ENCODE measurements at places on chromosomes 3 and 15. TPM values are rescaled to one million over a fixed set of nuclear protein-coding genes. Genes with fewer than 3 reads are reported as not detected.

The GCSAM gene
- total RNA-seq = not detected

DNA sequence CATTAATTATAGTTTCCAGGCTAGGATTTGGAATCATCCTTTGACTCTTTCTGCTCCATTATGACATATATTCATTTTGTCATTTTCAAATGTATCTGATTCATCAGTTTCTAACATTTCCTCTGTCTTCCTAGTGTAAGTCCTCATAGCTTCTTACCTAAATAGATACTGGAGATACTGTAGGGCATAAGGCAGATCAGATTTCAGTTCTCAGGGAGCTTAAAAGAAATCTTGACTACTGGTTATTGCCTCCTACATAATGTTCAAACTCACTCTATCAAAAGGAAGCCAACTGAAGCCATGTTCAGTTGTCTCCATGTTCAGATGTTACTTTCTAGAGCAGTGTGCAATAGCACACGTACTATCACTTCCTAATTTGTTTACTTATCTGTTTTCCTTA is 29.6 kb upstream of the CTDSPL2 start:
- H3K27me3 ChIP-seq = no peaks in the 10 kb centered on the region
- H3K4me3 ChIP-seq = no peak overlapping the region
- H3K36me3 ChIP-seq = no peaks in the 10 kb centered on the region
- H3K27ac ChIP-seq = no peak overlapping the region
- DNase-seq = no peak
- no peaks in the 10 kb centered on the region for H3K4me1 ChIP-seq

DNA sequence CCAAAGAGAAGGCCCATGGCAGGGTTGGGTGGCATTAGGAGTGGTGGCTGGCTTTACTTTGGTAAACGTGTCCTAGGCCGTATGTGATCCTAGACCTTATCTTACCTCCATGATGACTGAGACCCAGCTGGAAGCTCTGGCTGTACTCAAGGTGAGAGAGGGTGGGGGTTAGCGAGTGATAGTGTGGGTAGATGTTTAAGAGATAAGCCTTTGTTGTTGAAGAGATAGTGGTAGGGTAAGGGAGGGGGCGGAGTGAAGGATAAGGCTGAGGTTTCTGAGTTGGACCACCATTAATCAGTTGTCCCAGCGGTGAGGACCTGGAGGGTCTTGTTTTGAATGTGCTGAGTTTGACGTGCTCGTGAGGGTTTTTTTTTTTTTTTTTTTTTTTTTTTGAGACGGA is 61.5 kb upstream of the ULK4 start:
- H3K27ac ChIP-seq = peak overlapping the region; percentile 92
- DNase-seq = no peak
- H3K27me3 ChIP-seq = no peaks in the 10 kb centered on the region

The TTC21A gene
- total RNA-seq = 1.3 TPM

The BOC gene
- total RNA-seq = 4.4 TPM

DNA sequence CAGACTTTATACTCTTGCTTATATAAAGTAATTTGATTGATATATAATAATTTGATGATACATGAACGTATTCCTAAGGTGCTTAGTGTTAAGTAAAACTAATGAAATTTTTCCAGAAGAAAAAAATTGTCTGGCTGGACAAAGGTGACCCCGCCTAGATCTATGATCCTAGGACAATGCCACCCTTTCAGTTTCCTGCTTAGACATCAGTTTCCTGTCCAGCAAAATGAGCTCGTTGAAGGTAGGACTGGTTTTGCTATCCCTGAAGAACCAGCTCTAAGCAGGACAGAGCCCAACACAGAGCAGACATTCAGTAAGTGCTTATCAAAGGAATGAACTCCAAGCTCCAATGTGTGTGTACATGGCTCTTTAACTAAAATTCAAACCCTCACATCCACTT is 80.8 kb upstream of the SNTN start:
- H3K4me3 ChIP-seq = no peak overlapping the region
- H3K36me3 ChIP-seq = no peaks in the 10 kb centered on the region
- H3K4me1 ChIP-seq = no peaks in the 10 kb centered on the region
- no peaks in the 10 kb centered on the region for H3K27me3 ChIP-seq
- no peak for DNase-seq

The PPP1R14D gene
- total RNA-seq = not detected

The MINAR1 gene
- not detected for total RNA-seq

The HYKK gene
- 8.7 TPM for total RNA-seq

DNA sequence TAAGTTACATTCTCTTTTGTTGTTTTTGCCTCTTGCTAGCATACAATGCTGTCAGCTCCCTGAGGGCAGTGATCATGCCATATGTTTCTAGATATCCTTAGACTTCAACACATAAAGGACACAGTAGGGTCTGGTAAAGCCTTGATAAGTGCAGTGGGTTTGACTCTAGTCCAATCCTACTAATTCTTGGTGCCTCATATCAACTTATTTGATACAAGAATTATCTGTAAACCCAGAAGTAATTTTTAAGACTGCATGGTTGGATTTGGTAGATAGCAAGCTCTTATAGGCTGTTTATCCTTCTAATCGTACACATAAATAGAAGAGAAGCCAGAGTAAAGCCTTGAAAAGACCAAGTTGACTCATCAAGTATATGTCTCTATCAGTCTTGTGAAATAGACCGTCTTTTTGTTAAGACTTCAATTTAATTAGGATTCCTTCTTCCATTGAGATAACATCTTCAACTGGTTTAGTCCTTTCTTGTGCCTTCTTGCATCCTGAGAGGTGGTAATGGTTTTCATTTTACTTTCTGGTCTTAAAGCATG is 265.6 kb upstream of the CDIN1 start:
- H3K27ac ChIP-seq = no peak overlapping the region
- H3K4me1 ChIP-seq = no peaks in the 10 kb centered on the region
- H3K36me3 ChIP-seq = no peaks in the 10 kb centered on the region
- H3K27me3 ChIP-seq = no peaks in the 10 kb centered on the region
- no peak for DNase-seq

The SUCNR1 gene
- total RNA-seq = 1.2 TPM

- no peak for DNase-seq
- no peak overlapping the region for H3K4me3 ChIP-seq
- H3K27ac ChIP-seq = no peak overlapping the region
- no peaks in the 10 kb centered on the region for H3K36me3 ChIP-seq
These were observed 134.8 kb downstream of the NSMCE3 start for GRCh38 chr15:29134641-29135308.

DNA sequence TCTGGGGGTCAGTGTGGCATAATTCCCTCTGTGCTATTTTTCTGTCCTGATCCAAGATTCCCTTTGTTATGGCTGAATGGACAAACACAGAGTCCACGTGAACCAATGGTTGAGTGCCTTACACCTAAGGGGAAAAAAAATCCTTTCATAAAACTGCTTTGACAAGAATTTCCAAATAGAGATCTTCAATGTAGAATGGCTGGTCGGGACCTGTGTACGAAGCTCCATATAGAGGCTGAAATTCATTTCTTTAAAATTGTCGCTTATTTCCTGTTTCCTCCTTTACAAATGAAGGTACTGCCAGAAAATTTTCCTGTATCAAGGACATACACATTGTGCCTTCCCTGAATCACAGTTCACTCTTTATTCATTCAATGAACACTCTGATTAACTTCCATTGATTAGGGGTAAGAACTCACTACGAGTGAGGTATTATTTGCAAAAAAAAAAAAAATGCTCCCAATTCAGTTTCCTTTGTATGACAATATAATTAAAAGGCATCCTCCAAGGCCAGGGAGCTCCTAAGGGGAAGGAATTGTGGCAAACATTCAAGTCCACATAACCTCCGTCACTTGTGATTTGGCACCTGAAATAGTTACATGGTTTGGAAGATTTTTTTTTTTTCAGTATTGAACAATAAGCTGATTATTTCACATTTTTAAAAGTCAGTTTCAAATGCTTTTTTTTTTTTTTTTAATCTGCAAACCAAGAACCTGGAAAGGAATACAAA is 293.8 kb downstream of the MEX3B start:
- H3K36me3 ChIP-seq = no peaks in the 10 kb centered on the region
- no peaks in the 10 kb centered on the region for H3K27me3 ChIP-seq
- H3K27ac ChIP-seq = no peak overlapping the region
- H3K4me3 ChIP-seq = no peak overlapping the region
- no peak for DNase-seq

- H3K4me1 ChIP-seq = no peaks in the 10 kb centered on the region
- H3K4me3 ChIP-seq = no peak overlapping the region
- no peak overlapping the region for H3K27ac ChIP-seq
- DNase-seq = no peak
These were observed 672.0 kb downstream of the PLOD2 start for GRCh38 chr3:145489011-145489410.

The IGDCC3 gene
- total RNA-seq = 0.09 TPM

DNA sequence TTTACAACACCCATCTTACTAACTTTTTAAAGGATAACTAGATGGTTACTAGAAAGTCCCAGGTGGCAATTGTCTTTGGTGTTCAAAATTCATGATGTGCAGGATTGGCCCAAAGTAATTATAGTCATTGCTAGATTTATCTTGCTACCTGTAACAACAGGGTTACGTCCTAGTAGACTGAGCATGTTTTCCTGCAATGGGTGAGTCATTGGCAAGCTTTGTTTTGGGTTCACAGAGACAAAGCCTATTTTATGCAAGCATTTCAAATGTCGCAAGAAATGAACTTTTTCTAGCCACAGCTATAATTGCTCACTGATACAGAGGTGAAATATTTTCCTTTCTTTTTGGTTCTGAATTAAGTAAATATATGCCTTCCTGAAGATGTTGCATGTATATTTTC is 267.6 kb downstream of the AGBL1 start:
- no peak overlapping the region for H3K27ac ChIP-seq
- no peak overlapping the region for H3K4me3 ChIP-seq
- H3K36me3 ChIP-seq = no peaks in the 10 kb centered on the region
- H3K4me1 ChIP-seq = no peaks in the 10 kb centered on the region

- no peaks in the 10 kb centered on the region for H3K27me3 ChIP-seq
- no peak for DNase-seq
- H3K4me3 ChIP-seq = no peak overlapping the region
- no peaks in the 10 kb centered on the region for H3K36me3 ChIP-seq
These were observed 186.6 kb upstream of the ROPN1 start for GRCh38 chr3:124178531-124178930.

The SLC12A1 gene
- not detected for total RNA-seq

DNA sequence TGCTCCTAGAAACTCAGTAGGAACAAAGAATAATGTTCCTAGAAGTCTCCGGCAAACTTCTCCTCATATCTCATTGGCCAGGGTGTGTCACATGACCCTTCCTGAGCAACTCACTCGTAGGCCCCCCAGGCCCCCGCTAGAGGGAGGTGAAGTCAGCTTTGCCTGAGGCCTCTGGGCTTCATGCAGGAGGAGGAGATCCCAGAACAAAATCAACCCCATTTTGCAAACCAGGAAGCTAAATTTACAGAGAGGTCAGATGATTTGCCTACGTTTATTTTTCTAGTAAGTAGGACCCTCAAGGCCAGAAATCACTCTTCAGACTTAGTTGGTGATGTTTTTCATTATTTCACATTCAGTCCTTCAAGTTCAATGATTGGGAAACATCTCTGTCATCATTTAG is 99.1 kb downstream of the SSR3 start:
- no peak for DNase-seq
- H3K4me1 ChIP-seq = no peaks in the 10 kb centered on the region
- no peaks in the 10 kb centered on the region for H3K27me3 ChIP-seq
